ENCODE measurements at places on chromosomes 6 and 20.

DNA sequence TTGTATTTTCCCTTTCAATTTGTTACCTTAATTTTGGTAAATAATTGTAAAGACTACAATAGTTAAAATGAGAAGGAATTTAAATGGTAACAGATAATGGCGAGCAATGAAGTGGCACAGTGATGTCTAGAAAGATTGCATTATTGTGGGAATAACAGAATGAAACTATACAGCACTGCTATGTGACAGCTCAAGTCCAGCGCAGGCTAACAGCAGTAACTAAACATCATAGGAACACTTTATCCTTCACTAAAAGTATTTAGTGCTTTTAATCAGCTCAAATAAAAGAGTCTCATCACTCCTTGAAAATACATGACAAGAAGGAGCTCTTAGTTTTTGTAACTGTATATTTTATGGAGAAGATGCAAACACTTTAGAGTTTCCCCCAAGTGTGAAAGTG is 190.8 kb downstream of the TENT5A start:
- no peak for DNase-seq

DNA sequence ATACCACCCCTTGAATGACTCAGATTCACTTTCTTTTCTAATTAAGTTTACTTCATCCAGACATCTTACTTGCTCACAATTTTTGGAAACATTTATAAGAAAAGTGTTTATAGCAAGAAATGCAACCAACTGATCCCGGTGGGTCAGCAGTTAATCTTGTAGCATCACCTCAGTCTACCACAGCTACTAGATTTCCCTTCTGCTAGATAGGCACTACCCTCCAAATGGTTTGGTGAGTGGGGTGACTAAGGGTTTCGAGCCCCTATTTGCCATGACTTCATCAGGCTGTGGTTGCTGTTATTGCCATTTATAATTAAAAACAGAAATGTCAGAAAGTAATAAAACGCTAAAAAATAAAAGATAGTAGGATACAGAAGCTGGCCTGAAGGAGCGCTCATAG is 930.1 kb upstream of the GJE1 start:
- no peak for DNase-seq

DNA sequence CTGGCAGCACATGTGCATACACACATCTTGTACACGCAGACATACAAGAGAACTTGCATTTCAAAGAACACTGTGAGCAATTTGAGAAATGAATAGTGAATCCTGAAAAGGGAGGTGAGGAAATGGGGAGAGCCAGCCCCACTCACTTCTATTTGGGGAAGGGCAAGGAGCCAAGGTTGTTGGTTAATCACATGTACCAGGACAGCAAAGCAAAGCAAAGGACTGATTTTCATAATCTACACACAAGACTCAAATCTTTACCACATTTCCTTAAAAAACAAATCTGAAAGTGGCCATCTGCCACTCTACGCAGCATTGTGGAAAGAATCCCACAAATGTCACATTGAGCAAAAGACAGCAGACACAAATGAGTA is 35.0 kb upstream of the KIF16B start:
- DNase-seq: no peak

DNA sequence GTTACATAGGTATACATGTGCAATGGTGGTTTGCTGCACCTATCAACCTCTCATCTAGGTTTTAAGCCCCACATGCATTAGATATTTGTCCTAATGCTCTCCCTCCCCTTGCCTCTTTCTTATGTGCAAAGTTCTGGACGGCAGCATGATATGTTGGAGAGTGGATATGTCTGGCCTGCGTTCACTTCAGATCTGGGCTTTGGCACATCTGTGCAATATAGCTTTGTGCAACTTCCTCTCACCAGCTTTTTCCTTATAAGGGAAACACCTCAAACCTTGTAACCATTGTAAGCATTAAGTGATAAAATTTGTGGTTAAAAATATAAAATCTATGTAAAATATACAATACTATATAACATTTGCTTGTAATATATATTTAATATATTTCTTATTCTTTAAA is 288.0 kb downstream of the PHACTR1 start:
- no peak for DNase-seq

DNA sequence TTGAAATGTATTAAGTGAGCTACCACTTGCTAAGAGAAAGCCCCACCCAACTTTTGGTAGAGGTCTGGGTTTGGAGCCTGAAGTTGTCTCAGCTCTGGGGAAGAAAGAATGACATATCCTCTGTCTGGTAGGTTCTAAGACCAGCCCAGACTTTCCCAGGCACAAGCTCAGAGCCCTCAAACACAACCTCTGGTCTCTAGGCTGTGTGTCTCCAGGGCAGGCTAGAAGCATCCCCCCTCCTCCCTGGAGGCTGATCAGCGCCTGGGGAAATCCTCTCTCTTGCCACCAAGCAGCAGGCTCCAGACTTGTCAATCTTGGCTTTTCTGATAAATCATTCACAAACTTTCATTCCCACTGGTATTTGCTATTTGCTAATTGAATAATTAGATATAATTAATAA is 226.5 kb upstream of the CST7 start:
- DNase-seq: no peak

DNA sequence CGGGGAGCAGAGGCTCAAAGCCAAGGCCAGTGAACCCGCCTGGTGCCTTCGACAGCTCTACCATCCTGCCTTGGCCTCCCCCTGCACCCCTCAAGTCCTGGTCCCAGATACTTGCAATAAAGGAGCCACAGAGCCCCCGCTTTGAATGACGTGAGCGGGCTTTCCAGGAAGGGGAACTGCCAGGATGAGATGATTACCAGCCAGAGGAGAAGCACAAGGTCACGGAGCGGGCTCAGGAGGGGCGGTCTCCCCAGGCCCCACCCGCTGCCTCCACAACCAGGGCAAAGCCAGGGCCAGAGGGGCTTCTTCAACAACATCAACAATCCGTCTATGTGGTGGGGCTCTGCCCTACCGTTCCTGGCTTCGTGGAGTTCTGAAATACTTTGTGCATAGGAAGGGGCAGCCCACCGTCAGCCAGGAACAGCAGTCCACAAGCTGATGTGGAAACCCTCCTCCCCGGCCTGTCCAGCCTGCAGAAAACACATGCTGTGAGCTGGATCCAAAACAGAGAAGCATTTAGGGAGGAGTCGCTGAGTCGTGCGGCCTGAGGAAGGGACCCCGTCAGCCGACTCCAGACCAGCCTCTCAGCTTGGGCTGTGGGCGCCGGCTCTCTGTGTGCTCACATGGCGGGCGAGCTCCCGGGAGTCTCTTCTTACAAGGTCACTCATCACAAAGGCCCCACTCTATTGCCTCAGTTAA is 392.5 kb downstream of the CDH4 start:
- DNase-seq: no peak

- DNase-seq: no peak
Measured at GRCh38 chr6:170376386-170377043, 70.0 kb downstream of the FAM120B start.

DNA sequence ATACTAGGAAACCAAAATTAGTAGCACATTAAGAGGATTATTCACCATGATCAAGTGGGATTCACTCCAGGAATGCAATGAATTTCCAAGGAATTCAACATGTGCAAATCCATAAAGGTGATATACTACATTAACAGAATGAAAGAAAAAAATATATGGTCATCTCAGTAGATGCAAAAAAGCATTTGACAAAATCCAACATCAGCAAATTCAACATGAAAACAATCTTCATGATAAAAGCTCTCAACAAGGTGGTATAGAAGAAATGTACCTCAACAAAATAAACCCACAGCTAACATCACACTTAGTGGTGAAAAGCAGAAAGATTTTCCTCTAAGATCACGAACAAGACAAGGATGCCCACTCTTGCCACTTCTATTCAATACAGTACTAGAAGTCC is 74.4 kb upstream of the PDE10A start:
- DNase-seq: no peak

DNA sequence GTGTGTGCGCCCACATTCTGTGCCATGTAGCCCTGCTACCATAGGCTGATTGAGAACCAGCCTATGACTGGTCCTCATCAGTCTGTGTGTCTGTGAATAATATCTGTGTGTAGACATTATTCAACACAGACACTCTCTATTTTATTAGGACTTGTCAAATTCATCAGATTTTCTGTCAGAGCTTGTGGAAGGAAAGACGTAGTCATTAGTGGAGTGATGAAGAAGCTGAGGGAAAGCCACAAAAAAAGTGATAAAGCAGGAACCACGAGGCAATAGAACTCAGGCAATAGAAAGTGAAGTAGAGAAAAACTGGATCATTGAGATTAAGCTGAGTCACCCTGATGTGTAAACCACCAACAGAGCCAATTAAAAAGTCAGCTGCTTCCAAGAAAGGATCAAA is 122.2 kb upstream of the MARCKS start:
- DNase-seq: no peak

DNA sequence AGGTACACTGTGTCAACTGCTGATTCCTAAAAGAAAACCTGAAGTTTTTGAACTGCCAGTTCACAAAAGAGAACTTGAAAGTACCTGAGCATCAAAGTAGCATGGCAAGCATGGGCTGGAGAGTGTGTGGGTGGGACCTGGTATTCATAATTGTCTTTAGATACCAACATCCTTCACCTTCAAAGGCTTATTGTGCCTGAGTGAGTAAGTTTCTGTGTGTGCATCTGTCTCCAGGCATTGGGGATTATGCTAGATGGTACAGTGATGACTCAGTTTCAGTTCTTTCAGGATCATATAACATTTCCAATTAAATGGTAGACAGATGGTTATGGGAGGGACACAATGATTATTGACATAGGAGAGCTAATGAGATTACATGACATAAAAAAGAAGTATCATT is 238.5 kb downstream of the ZFAND3 start:
- no peak for DNase-seq

- DNase-seq: no peak
Measured at GRCh38 chr20:58140787-58141425, 87.5 kb downstream of the ANKRD60 start.

DNA sequence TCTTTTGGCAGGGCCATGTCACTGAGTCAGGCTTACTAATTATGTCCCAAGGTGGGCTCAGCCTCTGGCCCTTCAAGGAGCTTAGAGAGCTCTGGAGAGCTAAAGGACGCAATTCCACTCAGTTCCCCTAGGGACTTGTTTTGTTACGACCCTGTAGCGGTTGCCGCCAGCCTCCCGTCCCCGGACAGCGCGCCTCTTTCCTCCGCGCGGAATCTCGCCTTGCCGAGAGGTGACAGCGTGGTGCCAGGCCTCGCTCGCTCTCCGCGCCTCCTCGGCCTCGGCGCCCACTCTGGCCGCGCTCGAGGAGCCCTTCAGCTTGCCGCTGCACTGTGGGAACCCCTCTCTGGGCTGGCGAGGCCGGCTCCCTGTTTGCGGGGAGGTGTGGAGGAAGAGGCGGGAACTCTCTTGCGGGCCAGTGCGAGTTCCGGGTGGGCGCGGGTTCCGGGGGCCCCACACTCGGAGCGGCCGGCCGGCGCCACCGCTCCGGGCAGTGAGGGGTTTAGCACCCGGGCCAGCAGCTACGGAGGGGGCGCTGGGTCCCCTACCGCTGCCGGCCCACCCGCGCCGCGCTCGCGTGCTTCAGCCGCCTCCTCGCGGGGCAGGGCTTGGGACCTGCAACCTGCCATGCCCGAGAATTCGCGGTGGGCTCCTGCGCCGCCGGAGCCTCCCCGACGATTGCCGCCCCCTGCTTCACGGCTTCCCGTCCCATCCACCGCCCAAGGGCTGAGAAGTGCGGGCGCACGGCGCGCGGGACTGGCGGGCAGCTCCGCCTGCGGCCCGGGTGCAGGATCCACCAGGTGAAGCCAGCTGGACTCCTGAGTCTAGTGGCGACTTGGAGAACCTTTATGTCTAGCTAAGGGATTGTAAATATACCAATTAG is 9.9 kb upstream of the ZNF311 start:
- DNase-seq: no peak

GRCh38 chr20:2773812-2774211 is 26.6 kb downstream of the CPXM1 start:
- DNase-seq: no peak

DNA sequence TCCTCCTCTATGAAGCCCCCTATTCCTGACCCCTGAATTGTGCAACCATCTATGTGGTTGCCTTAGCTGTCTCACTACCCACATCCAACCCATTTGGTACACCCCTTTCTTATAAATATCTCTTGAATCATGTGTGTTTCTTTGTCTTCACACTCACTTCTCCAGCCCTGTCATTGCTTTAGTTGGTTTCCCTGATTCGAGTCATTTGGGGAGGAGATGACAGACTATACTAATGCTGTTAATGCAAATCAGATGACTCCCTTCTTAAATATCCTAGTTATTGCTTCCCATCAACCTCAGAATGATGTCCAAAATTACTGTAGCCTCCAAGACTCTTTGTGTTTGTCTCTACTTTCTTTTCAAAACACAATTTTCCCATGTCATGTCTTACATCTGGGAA is 23.0 kb downstream of the SLC35D3 start:
- DNase-seq: no peak

GRCh38 chr6:4274382-4275082 is 139.2 kb upstream of the ECI2 start:
- no peak for DNase-seq

GRCh38 chr6:93104195-93104817 is 315.1 kb downstream of the EPHA7 start:
- DNase-seq: no peak

DNA sequence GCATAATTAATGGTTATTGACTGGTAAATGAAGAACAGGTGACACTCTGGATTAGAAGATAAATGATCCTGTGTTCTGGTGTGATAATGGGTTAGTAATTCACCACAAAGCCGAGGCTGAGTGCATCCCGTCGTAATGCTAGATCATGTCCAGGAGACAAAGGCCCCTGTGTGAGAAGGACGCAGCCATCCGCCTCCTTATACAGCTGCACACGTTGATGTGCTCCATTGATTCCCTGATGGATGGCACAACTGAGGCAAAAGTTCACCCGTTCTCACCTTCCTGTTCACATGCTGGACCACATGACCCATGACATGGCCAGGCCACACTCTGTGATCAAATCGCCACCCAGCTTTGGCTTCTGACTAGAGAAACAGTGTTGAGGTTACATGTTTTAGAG is 136.1 kb downstream of the FOXC1 start:
- no peak for DNase-seq

DNA sequence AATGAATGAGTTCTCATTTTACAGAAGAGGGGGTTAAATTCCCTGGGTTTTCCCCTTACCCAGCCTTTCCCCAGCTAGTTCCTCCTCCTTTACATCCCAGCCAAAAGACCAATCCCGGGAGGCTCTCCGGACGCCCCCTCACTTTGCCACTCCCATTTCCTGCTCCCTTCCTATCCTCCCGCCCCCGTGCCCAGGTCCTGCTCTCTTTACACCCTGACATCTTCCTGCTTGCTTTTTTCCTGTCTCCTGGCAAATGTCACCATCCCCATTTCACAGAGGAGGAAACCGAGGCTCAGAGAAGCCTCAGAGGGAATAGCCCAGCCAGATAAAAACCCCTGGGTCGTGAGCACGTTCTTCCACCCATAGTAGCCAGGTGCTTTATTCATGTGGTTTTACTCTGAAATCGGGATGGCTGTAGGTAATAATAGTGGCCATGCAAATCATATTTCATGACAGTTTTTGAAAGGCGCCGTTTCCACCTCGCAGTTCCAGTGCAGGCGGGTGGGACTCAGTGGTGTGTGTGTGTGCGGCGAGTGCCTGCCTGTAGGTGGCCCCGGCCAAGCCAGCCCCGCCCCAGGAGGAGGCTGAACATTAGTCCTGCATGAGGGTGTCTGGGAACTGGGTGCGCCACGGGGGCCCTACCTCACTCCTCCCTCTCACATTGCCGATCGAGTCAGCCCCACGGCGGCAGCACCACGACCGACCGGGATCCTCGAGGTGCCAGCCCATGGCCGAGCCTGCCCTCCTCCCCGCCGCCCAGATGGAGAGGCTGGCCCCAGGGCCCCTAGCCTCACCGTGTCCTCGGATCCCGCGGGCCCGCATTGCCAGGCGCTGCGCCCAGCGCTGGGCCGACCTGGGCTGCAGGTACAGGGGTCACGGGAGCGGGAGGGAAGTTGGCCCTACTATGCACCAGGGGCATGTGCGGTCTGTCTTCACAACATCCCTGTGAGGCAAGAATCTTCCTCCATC is at the start of gene ARHGAP40:
Gene ARHGAP40, plus strand, starts transcription at position 594 of the 969 bp plus-strand sequence.
- no peak for DNase-seq

All from activated CD4-positive, CD25-positive, alpha-beta regulatory T cell treated with anti-CD3 and anti-CD28 coated beads, Interleukin-2, amount 50 U/mL, for 16 hours (primary cell).